ENCODE measurements at places on chromosomes 5 and 9.

GRCh38 chr5:93588352-93589151 lies 5.5 kb downstream of the NR2F1 start:
- DNase-seq, result no peak

DNA sequence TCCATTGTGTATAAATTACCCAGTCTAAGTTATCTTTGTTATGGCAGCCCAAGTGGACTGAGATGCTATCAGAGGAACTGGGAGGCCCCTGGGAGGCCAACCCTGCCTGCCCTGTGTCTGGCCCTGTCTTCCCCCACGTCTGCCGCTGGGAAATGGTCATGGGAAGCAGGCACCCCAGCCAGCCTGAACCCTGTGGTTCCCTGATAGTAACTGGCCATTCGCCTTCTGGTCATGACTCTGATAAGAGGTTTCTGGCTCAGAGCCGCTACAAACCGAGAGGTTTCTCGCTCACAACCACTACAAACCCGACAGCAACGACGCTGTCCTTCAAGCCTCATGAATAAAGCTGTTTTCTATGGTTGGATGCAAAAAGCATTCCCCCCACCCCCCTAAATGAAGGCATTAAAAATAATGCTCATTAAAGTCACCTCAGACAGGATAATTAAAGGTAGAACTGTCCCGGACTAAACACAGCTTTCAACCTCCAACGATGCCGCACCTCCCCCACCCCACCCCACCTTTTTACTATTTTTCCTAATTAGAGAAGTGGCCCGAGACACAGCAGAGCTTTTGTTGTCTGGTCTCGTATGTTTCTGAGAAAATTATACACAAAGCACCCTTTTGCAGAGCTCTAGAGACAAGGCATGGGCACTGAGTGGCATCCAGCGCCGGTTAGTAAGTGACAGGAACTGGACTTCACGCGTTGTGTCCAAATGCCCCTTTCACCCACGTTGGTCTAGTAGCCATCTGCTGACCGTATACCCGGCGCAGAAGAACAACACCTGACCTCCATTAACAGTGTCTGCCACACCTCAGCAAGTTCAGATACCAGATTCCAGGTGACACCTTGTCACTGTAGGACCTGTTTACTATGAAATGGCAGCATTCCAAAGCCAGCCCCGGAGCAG lies 140.8 kb downstream of the COL23A1 start:
- peak; percentile 1 for DNase-seq

DNA sequence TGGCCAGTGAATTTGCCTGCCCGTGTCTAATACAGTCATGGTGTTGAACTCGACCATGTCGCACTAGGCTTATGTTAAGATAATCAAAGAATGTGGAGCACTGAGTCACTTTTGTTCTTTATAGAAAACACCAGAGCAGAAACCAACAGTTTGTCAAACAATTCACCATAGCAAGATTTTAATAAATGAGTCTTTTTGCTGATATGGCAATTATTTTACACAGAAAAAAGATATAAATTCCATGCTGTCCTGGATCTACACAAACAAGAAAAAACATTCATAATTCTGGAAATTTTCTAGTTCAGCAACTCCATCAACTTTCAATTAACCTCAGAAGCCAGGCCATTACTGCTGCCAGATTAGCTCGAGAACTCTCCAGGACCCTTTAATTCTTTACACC lies 208.9 kb downstream of the ZNF608 start:
- DNase-seq, result no peak

GRCh38 chr9:20853866-20854265 lies 169.8 kb downstream of the FOCAD start:
- DNase-seq, result no peak

- no peak for DNase-seq
These were observed 11.7 kb downstream of the NIPAL4 start for GRCh38 chr5:157471709-157472108.

- no peak for DNase-seq
These were observed 5.9 kb downstream of the ABCA2 start for GRCh38 chr9:137021979-137022661.

GRCh38 chr9:96289392-96289791 lies 12.6 kb downstream of the HSD17B3 start:
- DNase-seq, result no peak

DNA sequence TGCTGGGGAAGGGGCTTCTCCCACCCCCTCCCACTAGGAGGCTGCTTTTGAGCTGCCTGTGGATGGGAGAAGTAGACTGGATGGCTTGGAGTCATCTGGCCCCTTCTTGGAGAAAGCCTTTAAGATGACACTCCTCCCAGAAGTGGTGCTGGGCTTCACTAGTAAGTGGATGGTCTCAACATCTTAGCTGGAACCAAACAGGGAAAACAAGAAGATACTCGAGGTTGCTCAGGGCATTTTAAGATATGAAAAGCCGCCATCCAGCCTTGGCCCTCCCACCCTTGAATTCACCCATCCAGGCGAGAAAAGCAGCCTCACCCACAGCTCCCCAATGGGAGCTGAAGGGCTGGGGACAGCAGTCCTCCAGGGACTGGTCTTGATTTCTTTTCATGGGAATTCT lies 7.8 kb upstream of the SMIM32 start:
- no peak for DNase-seq

- no peak for DNase-seq
These were observed 123.6 kb upstream of the PTCH1 start for GRCh38 chr9:95640336-95640735.

DNA sequence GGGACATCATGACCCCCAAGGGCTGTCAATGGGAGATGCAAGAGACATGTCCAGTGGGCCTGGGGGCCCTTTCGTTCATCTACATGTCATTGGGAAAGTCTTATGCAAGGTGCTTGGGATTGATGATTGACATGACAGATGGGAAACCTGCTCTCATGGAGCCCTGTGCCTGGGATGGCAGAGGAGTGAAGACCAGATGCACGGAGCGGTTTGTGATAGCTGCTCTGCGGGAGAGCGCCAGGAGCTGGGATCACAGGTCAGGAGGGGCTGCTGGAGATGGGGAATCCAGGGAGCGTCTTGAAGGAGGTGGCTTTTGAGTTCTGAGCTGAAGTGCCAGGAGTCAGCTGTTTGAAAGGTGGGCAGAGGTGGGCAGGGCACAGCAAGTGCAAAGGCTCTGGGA lies 104.3 kb downstream of the FGF18 start:
- DNase-seq, result no peak

DNA sequence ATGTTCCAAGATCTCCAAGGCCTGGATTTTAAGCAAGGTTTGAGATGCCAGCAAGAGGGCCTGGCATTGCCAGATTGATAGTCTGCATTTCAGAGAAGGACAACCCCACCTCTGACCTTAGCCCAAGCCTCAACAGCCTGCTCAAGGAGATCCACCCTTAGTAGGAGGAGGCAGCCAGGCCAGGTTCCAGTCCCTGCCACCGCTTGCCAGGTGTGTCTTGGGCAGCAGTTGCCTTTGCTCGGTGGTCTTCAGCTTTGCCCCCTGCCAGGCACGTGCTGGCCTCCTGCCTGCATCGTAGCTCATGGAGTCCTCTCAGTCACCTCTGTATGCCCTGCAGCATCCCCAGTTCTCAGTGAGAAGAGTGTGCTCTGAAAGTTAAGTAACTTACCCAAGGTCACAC lies 134.2 kb downstream of the KCNIP1 start:
- no peak for DNase-seq

GRCh38 chr5:52579391-52579790 lies 208.3 kb upstream of the ITGA1 start:
- no peak for DNase-seq

GRCh38 chr5:172597755-172598155 lies 43.3 kb upstream of the NEURL1B start:
- peak; percentile 26 for DNase-seq

DNA sequence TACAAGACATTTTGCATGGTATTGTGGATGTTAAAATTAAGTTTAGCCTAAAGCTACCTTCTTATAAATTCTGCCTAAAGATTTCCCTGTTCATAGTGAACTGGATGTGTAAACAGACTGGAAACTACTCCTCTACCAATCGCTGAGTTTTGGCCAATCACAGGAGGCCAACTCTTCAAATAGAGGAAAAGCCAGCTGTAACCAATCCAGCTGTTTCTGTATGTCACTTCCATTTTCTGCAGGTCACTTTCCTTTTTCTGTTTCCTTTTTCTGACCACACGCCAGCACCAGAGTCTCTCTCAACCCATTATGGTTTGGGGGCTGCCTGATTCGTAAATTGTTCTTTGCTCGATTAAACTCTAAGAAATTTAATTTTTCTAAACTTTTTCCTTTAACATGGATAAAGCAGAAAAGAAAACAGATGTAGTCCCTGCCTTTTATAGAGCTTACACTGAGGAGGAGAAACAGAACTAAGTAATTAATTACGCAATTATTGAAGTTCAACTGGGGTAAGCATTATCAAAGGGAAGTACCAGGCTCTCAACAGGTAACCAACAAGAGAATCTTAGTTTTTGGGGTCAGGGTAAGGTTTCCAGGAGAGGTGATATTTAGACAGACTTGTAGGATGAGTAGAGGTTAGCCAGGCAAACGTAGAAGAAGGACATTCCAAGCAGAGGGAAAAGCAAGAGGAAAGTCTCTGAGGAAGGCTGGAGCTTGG lies 27.7 kb downstream of the RANBP3L start:
- DNase-seq, result no peak

GRCh38 chr9:21402386-21403251 lies 6.3 kb upstream of the IFNA8 start:
- DNase-seq, result no peak

DNA sequence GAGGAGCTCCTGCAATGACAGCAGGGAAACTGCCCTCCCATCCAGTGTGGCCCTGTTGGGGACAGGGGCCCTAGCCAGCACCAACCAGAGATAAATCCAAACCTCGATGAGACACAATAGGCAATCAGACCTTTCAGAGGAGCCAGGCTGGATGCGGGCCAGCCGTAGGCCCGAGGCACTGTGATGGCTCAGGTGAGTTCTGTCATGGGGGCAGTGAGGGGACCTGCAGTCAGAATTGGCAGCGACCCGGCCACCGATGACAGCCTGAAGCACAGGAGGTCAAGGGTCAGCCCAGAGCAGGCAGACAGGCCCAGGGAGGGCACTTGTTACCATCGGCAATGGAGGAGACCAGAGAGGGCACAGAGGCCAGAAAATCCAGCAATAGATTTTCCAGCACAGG lies 90.8 kb downstream of the FRMD3 start:
- DNase-seq, result no peak

GRCh38 chr9:92342825-92343488 lies 17.2 kb downstream of the CENPP start:
- DNase-seq, result no peak

- DNase-seq, result no peak
These were observed 100.9 kb downstream of the SNCAIP start for GRCh38 chr5:122412966-122413365.

DNA sequence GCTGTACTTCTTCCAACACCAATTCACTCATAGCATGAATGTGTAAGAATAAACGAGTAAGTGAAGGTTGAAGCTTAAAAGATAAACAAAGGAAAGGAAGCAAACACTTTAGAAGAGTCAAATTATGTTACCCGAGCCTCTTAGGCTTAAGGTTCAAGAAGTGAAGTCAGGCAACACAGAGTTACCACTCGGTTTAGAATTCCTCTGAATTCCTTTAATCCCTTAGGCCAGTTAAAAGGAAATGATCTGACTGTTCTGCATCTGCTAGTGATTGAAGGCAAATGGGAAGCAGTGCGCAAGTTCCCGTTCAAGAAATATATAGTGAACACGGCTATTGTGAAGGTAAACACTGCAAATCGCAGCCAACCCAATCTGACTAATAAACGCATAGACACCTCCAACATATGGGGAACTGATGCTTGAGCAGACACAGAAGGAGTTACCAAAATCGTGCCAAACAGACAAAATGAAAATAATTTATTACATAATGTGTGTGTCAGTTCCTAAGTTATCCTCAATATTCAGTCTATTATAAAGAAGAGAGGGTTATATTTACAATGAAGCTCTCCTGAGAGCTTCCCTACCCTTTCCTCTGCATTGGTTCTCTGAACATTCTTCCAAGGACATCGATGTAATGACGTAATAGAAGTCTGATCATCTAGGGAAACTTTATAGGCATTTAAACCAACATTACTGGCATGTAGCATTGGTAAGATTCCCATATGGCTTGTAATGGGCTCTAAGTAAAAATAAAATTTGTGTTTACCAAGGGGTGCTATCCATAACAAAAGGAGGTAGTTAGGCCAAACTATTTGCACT lies 837.1 kb upstream of the ZNF608 start:
- DNase-seq, result no peak

DNA sequence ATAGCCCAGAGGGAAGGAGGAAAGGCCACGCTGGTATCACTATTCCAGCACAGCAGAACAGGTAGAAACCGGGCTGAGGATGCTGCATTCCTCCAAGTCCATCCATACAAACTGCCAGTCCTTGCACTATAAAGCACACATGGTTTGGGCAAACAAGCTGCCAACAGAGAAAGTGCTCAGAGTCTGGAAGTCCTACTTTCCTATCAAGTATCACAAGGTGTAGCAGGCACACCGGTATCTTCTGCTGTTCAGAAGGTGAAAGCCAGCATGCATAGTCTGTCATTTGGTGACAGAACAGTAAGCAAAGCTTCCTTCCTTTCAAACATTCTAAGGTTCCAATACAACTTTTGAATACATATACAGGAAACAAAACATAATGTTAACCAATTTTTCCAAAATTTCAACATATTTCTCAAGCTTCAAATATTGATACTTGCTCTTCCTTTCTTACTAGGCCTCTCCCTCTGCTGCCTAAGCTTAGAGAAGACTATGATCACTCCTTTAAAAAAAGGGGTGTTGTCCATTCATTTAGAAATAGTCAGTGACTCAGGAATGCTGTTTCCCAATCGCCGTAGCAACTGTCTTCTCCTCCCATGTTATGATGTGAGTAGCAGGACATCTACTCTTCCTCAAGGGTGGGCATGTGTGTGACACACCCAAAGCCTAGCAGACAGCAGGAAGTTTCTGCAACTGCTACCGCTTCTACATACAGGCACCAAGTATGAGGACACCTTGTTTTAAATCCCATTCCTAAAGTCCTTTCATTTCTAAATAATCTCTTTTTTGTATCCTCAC lies 14.7 kb downstream of the DIAPH1 start:
- DNase-seq, result peak; percentile 57

- no peak for DNase-seq
These were observed 32.9 kb downstream of the STXBP1 start for GRCh38 chr9:127644943-127645342.

GRCh38 chr5:18920966-18921365 lies 1067.0 kb downstream of the CDH18 start:
- DNase-seq, result no peak

DNA sequence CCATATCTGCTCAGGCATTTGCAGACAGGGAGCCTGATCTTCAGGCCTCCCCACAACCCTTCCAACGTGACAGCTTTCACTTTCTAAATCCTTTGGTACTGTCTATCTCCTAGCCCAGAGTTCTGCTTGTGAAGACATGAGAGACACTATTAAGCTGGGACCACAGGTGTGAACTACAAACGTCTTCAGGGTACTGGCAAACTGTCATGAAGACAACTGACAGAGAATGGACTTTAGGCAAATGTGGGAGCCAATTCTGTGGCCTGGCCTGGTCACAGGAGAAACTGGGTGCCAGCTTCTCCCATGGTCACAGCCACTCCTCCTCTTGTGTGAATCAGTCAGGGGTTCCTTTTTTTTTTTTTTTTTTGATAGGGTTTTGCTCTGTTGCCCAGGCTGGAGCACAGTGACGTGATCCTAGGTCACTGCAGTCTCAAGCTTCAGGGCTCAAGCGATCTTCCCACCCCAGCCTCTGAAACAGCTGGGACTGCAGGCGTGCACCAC lies 10.4 kb downstream of the TRIM14 start:
- DNase-seq, result no peak

- DNase-seq, result no peak
These were observed 90.2 kb upstream of the CACNA1B start for GRCh38 chr9:137787381-137787780.

- DNase-seq, result no peak
These were observed 52.4 kb upstream of the PHYKPL start for GRCh38 chr5:178284996-178285395.

GRCh38 chr9:74577956-74578355 lies 80.8 kb downstream of the RORB start:
- DNase-seq, result no peak
